ENCODE measurements at places on chromosomes 2 and 18. TPM values are rescaled to one million over a fixed set of nuclear protein-coding genes. Genes with fewer than 3 reads are reported as not detected.
A peak's percentile ranks its signal among the peaks of the same experiment; 100 is the strongest.

MDH1B gene
- 0.33 TPM for total RNA-seq

PRSS56 gene
- not detected for total RNA-seq

FOXI3 gene
- not detected for total RNA-seq

DSC2 gene
- total RNA-seq: 0.17 TPM

TIGD1 gene
- total RNA-seq: 1.5 TPM

FSIP2 gene
- 0.05 TPM for total RNA-seq

LYG2 gene
- not detected for total RNA-seq

IGFBP2 gene
- 263 TPM for total RNA-seq

GLI2 gene
- total RNA-seq: not detected

GPR45 gene
- total RNA-seq: not detected

ZNF521 gene
- 173 TPM for total RNA-seq

LRATD1 gene
- 2.4 TPM for total RNA-seq

SH3BP4 gene
- 42.3 TPM for total RNA-seq

DNA sequence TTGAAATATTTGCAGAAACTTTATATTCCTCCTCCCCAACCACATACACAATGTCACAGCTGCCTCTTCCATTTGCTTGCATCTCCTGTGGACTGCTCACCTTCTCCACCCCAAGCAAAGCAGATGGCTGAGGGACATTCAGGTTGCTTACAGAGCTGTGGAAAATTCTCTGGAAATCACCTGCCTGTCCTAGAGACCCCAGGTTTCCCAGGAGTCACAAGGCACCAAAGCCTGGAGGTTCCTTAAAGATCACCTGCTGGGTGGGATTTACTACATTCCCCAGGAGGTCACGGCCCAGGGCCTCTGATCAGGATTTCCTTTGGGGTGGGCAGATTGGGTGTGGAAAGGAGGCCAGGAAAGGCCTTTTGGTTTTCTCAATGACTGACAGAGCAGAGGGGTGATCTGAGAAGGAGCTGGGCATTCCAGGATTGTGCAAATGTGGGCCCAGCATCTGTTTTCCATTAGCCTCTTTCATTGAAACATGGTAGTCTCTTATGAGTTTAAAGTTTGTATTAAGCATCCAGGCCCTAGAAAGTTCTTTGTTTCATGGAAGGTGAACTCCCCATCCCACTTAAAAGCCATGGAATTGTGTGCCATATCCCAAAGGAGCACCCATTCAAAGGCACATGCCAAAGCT is 410.7 kb upstream of the TNP1 start:
- no peak for DNase-seq

DNA sequence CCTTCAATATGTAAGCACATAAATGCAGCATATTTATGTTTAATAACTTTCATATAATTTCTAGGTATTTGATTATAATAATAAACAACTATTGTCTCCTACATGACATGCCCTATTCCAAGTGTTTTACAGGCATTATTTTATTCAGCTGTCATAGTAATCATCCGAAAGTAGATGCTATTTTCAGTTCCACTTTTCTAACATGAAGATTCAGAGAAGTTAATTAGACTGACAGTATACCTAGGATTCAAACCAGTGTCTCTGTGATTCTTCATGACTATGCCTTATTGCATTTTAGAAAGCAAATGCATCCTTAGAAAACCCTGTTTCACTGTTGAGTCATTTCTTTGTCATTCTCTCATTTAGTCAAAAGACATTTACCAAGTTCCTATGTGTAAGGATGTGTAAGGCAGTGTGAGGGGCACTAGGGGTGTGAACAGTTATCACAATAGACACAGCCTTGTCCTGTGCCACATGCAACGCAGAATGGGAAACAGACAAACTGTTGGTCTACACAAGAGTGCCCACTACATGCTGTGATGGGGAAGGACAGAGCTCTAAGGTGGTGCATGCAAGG is 79.8 kb downstream of the DTNA start:
- no peak for DNase-seq

- DNase-seq: no peak
These were observed 68.9 kb upstream of the SLC38A11 start for GRCh38 chr2:165024199-165024598.

DNA sequence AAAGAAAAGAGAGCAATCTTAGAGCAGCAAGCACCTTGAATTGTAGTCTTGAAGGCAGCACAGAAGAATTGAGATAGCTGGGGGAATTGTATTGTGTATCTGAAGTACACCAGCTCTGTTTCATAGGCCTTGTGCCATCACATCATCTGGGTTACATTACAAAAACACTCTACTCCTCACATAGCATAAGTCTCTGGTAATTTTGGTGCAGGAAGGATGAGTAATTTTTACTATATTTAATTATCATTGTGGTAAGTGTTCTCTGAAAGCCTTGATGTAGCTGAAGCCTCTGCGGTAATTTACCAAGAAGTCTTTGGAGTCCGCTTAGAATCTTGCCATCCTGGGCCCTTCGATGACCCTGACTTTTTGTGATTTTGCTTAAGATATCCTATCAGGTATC is 291.1 kb downstream of the ARHGAP15 start:
- DNase-seq: no peak

DNA sequence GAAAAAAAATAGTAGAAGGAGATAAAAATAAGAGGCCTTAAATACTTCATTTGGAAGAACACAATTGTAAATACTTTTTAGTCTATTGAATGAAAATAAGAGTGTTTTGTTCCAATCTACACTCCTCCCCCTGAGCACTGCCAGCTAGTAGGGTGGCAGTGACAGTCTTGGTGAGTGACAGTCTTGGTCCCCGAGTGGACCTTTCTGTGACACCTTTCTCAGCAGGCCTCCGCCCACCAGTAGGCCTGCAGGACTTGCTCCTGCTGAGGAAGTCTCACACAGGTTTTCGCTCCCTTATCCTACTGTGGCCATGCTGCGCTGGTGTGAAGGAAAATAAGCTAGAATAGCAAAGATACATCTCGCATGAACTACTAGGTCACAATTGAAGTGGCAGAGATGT is 666.8 kb downstream of the NR4A2 start:
- DNase-seq: no peak

GRCh38 chr2:103445347-103445746 is 683.5 kb downstream of the TMEM182 start:
- no peak for DNase-seq

GRCh38 chr18:58635891-58636290 is 7.0 kb upstream of the ALPK2 start:
- DNase-seq: peak; percentile 45

DNA sequence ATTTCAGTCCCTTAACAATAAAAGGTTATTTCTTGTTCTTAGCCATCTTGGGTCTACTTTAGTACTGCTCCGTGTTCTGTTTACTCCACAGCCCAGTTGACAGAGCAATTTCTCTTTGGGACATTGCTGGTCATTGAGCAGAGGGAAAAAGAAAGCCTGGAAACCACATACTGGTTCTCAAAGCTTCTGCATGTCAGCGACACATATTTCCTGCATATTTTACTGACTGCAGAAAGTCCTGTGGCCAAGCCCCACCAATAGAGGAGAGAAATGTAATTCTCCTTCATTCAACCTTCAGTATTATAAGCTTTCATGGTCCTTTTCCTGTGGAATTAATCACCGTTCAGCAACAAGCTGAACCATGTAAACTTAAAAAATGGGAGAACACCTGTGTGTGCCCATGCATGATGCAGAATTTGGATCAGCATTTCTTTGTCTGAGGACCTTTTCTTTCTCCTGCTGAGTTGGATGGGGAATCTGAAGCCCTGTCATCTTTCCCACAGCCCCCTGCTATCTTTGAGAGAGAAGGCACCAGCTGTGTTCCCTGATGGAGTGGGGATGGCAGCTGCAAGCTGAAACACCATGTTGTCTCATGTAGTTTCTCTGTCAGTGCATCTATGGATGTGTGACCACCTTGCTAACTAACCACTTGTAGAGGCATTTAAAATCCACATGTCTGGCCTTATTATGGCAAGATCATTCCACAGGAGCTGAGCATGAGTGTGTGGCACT is 431.6 kb downstream of the MEIS1 start:
- no peak for DNase-seq

DNA sequence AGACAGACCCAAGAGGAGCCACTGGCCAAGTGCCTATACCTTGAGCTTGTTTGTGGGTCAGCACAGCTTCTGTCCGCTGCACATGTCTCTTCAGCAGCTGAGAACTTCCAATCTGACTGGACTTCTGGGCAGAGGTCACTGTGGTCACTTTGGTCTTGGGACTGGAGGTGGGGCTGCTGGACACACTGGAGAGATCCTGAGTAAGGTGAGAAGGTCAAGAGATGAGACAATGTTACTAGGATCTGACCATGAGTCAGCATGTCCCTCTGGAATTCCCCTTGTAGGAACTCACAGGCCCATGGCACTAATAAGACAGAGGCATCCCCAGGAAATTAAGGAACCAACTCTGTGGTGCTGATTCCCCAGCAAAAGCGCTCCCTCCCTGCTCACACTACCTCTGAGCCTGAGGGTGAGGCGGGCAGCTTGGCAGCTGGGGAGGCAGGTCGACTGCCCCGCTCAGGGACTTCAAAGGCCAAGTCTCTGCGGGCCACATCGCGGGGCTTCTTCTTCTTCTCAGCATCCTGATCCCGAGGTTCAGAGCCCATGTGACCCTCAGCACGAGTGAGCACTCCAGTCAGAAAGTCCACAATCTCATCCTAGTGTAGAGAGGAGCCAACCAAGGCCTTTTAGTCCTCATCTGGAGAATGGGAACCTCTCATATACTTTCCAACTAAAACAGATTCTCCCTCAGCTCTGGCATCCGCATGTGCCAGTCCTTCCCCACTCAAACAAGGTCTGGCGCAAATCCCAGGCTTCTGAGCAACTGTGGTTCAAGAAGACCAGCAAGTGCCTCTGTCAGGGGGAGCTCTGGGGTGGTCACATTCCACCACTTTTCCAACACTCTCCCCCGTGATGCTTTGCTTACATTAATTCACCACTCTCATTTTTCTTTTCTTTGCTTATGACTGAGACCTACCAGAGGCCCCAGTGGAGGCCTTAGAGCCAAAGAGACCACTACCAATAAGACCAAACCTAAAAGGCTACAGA is 29.4 kb downstream of the KANSL3 start:
- DNase-seq: peak; percentile 52

DNA sequence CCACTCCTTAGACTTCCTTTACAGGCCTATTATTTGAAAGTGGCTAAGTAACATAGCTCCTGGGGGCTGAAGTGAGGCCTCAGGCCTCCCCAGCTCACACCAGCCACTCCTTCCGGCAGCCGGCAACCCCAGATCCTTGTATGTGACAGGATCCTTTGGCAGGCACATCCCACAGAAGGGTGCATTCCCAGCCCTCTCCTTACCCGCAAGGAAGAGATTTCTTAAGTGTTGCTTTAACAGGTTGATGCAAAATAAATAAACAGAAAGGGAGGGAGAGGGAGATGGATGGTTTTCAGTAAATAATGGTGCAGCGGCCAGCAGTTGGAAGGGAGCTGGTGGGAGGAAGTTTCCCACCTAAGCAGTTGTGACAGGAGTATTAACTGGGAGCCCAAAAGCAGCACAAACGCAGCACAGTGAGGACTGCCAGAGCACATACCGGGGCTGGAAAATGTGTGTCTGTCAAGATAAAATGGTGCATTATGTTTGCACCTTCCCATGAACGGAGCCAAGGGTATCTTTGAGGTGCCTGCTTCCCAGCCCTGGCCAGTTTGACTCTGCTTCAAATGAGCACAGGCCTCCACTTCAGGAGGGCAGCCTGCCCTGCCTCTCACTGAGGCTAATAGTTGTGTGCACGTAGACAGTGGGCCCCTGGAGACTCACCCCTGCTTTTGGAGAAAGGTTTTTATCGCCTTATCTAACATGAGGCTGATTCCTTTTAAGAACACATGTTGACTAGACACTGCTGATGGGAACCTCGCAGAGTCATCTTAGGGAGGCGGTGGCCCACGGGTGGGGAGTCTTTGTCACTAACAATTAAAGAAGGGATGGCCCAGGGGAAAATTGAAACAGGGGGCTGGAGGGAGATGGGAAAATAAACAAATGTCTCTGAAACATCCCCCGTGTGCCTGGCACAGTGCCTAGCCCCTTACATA is 32.8 kb downstream of the NRP2 start:
- no peak for DNase-seq

DNA sequence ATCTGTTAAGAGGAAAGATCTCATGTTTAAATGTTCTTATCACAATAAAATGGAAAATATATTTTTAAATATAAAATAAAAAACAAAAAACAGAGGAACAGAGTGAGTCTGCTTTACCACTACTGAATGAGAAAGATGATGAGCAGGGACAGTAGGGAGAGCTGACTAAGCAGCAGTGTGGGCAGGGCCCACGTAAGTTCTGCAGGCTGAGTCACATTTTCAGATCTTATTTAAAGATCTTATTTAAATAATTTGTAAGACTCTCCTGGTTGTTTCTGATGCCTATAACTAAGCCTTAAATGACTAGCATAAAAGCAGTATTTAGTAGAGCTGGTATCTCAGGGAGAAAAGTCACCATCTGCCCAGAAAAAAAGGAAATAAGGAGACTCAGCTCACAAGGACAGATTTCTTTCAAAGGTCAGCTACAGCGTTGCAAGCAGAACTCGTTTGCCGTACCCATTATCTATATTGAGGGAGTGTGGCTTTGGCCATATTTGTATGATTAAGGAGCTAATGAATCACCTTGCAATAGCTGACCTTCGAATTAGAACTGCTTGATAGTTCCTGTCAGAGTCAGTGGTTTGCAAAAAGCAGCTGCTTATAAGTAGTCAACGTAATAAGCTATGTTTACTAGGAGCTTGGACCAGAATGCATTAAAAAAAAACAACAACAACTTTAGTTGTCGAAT is 322.1 kb upstream of the CHAC2 start:
- DNase-seq: no peak

GRCh38 chr2:36692121-36692520 is 4.4 kb upstream of the VIT start:
- DNase-seq: no peak

GRCh38 chr2:231396058-231396821 is 730 bp downstream of the B3GNT7 start:
- no peak for DNase-seq

- no peak for DNase-seq
These were observed 611 bp upstream of the ITSN2 start for GRCh38 chr2:24360963-24361330.

- peak; percentile 48 for DNase-seq
These were observed 39.2 kb downstream of the GRHL1 start for GRCh38 chr2:9990736-9991135.

GRCh38 chr2:168466190-168466737 is 10.2 kb downstream of the CERS6 start:
- no peak for DNase-seq

- DNase-seq: no peak
These were observed 6.7 kb downstream of the PTPRN start for GRCh38 chr2:219302412-219302968.

- DNase-seq: no peak
These were observed 44.8 kb downstream of the RMP24 start for GRCh38 chr18:36017232-36017631.

DNA sequence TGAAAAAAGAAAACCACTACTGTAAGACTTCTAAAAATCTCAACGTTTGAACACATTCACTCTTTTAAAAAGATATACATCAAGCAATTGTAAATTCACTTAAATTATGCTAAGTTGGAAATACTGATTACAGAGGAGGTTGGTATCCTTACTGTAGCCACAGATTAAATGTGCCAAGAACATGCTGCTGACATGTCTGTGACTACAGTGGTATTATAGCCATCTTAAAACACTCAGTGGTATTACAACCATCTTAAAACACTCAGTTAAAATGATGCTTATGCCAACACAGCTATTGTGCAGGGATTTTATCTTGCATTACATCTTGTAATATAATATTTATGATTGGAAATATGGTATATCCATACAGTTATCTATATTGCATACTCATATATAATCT is 50.0 kb downstream of the TMEM131 start:
- no peak for DNase-seq

All from dermis blood vessel endothelial cell (primary cell).